ENCODE measurements at places on chromosomes 5 and 9. TPM values are rescaled to one million over a fixed set of nuclear protein-coding genes. Genes with fewer than 3 reads are reported as not detected.

- peak; percentile 9 for DNase-seq
These were observed 811 bp upstream of the ARRDC3 start for GRCh38 chr5:91383956-91384300.

DNA sequence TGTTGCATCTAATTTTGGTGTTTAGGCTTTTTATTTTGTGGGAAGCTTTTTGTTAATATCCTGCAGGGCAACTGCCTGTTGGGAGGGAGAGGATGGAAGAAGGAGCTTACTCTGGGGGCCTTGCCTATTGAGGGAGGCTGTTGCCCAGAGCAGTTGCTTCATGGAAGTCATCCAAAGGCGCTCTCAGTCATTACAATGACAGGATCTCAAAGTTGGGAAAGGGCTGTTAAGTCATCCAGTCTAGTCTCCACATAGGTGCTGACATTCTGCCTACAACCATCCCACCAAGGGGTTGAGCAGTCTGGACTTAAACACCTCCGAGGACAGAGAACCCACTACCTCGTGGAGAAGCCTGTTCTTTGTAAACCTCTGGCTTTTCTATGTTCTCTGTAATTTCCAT is 13.2 kb downstream of the SAP30L start:
- no peak for DNase-seq

DNA sequence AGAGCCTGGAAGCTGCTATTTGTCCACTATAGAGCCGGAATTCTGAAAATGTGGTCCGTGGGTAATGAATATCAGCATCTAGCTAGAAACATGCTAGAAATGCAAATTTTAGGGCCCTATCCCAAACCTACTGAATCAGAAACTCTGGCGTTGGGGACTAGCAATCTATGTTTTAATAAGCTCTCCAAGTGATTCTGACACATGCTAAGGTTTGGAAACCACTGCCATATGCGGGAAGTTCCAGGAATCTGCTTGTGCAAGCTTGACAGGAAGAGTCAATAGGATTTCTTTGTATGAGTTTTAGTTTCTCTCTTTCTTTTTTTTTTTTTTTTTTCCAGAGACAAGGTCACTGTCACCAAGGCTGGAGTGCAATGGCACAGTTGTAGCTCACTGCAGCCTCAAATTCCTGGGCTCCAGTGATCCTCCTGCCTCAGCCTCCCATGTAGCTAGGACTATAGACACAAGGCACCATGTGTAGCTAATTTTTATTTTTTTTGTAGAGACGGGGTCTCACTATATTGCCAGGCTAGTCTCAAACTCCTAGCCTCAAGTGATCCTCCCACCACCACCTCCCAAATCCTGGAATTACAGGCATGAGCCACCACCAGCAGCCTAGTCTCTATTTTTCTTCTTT is 26.4 kb upstream of the CARNMT1 start:
- DNase-seq, result no peak

- no peak for DNase-seq
These were observed 114.4 kb downstream of the PSD2 start for GRCh38 chr5:139910036-139910435.

DNA sequence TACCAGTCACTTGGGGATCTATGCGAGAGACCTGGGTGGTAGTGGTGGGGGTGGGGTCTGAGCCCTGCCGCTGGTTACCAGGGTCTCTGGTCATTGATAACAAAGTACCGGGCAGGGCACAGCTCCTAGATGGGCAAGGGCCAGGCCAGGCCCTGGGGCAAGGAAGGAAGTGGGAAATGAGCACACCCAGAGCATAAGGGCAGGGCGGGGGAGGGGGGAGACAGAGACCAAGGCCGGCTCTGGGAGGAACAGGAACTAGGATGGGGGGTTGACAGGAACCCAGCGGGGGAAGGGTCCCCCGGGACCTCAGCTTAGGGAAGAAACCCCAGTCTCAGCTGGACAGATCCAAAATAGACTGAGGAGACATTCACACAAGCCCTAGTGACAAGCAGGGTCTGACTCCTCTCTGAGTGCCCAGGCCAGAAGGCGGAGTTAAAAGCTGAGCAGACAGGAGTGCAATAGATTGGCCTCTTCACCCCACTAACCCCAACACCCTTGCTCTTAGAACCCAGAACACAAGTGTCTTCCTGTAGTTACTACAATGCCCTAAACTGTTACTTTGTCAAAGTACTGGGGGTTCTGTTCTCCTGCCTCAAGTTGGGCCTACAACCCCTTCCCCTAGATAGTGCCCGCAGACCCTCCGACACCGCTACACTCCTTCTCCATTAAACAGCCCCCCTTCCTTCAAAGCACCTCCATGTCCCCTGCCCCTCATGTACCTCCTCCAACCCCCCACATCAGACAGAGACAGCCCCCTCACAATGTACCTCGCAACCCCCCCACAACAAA is 628 bp downstream of the ATOSB start:
- DNase-seq, result peak; percentile 25

DNA sequence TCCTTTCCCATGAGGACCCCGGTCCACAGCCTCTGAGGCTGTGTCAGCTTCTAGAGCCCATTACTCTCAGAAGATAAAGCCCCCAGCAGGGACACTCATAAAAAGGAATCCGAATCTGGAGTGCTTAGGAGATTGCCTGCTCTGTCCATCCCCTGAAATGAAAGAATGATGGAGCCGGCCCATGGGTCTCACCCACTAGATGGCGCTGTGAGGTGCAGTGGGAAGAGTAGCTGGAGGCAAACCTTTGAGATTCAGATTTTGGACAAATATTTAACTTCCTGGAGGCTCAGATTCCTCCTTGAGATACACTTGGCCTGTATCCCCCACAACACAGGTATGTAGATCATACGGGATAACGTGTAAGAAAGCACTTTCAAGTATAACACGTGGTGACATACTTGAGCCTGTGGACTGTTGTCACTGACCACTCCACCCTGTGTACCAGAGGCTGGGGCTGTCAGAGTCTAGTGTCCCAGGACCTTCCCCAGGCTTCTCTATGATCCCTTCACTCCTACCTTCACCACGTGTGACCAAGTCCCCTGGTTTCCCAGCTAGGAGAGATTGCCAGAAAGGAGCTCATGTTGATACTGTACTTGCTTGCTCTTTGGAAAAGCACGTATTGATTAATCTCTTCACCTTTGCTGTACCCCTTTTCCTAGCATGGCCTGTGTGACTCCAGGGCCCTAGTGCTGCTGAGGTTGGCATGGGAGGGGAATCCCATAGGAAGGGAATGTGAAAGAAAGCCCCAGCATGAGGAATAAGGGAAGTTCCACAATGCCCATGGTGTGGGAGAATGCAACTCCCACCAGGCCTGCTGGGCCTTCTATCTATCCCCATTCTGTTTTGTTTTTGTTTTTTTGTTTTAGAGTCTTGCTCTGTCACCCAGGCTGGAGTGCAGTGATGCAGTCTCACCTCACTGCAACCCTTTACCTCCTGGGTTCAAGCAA is 32.1 kb downstream of the TRMO start:
- DNase-seq, result peak; percentile 45

DNA sequence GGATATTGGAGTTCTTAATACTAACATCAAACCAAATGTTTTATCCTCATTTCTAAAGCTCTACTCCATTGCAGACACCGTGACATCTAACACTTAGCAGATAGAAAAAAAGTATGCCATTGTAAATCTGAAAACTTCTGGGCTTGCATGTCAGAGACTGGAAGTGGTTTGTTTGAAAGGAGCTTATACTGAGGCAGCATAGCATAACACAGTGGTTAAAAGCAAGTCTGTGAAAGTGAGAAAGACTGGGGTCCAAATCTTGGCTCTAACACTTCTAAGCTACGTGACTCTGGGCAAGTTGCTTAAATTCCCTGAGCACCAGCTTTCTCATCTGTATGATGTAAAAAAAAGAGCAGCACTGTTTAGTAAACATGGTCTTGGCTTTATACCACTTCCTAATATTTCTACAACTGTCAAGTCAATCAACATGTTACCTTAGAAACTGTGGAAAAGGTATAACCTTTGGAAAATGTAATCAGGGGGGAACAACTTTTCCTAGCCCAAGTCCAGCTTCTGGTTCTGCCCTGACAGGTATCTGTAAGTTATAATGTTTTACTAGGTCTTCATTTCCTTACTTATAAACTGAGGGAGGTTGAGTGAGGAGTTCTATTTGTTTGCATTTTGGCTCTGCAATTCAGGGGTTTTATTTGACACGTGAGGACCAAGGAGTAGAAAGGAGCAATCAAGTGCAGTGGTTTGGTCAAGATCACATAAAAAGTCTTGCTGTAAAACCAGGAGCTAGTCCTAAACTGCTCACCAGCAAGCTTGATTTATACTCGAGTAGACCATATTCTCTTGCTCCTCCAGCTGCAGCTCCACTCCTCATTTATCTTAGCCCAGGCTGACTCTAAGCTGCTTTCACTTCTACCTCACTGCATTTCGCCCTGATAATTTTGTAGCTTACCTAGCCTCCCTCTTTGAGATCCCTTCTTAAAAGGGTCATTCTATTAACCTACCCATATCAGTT is 541.0 kb downstream of the RAB3C start:
- DNase-seq, result no peak

DNA sequence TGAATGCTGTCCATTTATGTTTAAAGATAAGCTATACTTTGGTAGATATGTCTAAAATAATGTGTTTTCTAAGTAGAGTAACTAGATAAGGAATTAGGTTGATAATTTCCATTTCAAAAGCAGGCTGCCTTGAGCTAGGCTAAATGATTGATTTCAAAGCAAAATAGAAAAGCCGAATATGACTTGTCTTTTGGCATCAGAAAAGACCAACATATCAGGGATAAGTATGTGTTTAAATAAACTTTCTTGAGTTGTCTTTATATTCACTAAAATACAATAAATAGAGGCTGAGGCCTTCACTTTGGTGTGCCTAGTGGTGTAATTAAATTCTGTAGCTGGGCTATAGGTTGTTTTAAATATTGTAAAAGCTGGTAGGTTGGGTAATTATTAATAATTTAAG is 569.0 kb downstream of the TAF11L14 start:
- DNase-seq, result no peak

- no peak for DNase-seq
These were observed 50.2 kb upstream of the KCNMB1 start for GRCh38 chr5:170439223-170439943.

DNA sequence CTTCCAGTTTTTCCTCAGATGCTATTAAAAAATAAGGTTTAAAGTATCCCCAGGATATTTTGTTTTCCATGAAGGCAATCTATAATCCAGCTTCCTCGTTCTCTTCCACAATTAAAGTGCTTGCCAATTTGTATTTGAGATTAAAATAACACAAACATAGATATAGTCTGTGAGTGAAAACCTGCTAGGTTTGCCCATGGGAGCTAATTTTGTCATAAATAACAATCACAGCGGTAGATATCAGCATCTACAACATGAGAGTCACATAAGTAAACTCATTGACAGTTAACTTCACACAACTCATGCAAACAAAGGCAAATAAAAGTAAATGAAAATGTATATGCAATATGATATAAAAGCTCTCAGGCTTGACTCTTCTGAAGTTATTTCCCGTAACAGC is 29.2 kb upstream of the RASGRF2 start:
- no peak for DNase-seq

- no peak for DNase-seq
These were observed 205.9 kb downstream of the NXNL2 start for GRCh38 chr9:88740844-88741243.

DNA sequence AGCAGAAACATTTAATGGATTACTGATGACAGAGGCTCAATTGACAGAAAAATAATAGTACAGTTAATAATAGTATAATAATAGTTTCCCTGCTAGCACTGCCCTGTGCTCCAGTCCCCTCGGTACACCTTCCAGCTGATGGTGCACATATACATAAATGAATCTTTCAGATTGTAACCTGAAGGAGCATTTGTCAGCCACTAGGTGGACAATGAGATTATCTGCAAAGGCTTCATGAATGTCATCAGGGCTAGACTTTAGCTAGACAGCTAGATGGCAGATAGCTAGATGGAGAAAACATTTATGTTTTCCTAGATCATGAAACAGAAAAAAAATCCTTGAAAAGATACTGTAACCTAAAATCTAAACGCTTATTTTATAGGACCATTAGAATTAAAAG is 304.4 kb upstream of the SMC2 start:
- DNase-seq, result no peak

DNA sequence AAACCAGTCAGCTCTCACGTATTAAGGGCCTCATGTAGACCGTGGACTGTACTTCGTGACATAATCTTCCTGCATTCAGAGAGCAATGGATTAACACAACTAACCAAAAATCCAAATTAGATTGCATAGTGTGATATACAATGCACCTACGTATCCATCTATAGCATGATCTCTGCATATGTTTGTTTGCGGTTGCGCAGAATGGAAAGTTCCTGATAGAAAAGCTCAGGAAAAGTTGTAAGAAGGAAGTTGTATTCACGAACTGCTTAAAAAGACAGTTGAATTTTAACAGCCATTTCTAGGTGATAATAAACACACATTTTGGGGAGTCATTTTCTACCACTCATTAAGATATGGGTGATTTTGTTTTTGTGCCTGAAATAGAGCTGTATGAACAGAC is 869.0 kb downstream of the TLE4 start:
- no peak for DNase-seq

- no peak for DNase-seq
These were observed 70.7 kb downstream of the CETN3 start for GRCh38 chr5:90338712-90339372.

DNA sequence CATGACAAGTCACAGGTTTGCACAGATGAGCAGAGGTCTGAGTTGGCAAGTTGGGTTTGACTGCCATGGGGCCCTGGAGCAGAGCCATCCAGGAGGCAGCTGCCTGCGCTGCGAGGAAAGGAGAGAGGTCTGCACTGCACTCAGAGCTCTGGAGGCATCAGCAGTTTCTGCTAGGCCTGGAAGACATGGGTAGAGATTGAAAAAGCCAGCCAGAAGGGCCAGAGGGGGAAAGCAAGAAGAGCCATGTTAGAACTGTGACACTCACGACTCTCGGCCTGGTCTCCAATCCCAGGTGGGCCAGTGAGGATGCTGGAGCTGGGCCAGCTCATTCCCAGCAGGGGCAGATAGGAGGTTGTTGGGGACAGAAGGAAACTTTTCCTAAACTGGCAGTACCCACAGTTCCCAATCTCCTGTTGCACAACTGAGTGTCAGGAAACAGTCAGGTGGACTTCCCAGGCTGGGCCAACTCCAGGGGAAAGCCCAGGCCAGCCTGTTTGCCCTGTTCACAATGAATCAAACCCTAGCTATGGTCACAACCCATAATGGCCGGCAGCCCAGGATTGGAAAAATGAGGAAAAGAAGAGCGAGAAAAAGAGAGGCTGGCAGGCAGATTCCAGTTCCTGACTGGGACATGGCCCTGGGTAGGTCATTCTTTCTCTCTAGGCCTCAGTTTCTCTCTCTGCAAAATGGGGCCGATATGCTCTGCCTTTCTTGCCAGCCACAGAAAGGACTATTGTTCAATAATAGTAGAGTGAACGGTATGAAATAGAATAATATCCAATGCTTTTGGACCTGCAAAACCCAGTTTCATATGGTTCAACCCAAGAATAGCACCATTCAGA is 7.8 kb upstream of the ORM1 start:
- no peak for DNase-seq

- DNase-seq, result no peak
These were observed 203.6 kb upstream of the GRAMD2B start for GRCh38 chr5:126219616-126220015.

GRCh38 chr9:74755999-74756398 is 131.7 kb downstream of the TRPM6 start:
- no peak for DNase-seq

The ZNF618 gene
- 60.8 TPM for total RNA-seq

The ALG2 gene
- total RNA-seq, result 17.5 TPM

The NUTM2G gene
- not detected for total RNA-seq

The MARVELD2 gene
- total RNA-seq, result 0.36 TPM

The LHX3 gene
- not detected for total RNA-seq

The ENTPD8 gene
- 0.12 TPM for total RNA-seq

The MIGA2 gene
- 34.4 TPM for total RNA-seq

The F2R gene
- 42.4 TPM for total RNA-seq

The NMUR2 gene
- total RNA-seq, result not detected

Measured in neural crest cell (in vitro differentiated cells).